Fibroblast of skin of scalp (primary cell): ENCODE measurements at places on chromosomes 2 and 18.
A peak's percentile ranks its signal among the peaks of the same experiment; 100 is the strongest.

DNA sequence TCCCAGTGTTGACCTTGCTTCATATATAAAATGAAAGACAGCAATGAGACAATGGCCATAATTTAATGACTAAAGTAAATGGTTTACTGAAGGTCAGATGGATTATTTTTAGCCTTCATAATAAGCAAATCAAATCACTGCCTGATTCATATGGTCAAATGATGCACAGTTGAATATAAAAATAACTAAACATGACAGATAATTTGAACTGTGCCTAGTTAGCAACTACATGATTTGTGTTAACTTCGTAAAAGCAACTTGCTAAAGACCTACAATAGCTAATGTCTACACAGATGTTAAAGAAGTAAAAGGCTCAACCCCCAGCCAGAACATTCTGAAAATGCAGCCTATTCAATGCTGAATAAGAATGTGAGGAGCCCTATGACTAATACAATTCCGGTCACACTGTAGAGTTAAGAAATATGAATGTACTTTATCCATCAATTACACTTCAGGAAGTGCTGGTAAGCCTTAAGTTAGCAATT lies 590.8 kb upstream of the CDH2 start:
- DNase-seq: peak; percentile 67

DNA sequence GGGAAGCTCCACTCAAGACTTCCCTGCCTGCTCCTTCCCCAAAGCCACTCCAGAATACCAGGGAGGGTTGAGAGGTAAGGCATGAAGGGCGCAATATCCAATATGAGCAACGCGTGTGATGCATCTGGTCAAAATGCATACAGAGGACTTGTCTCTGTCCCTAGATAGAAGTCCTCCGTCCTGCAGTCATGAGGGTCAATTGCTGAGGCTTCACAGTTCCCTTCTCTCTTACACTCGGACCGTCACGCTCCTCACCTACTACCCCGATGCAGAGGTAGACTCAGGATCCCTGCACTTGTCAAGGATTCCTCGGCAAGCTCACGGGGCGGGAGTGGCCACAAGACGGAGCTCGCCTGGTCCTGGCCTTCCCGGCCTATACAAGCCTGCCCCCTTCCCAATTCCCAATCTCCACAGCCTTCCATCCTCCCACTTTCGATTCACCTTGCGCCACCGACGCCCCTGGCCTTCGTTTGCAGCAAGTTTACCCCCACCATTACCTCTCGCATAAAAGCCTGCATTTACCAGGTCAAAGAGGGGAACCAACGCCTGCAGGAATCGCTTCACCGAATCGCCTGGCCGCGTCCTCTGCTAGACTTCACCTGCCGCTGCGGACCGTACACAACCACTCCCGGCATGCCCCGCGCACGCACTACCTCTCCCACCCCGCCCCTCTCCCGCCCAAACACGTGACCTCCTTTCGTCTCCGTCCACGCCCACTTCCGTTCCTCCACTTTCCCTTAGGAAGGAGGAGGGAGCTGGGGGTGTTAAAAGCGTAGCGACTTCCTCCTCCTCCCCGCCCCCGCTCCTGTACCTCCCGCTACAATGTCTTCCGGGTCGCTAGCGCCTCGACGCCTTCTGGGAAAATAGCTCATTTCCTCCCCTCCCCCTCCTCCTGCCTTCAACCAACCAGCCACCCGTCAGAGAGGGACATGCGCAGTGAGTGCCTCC lies at the start of gene ORC4:
TSS of gene ORC4 (minus strand) at position 627 of the 948 bp plus-strand sequence. CDS start 44,779 bp downstream, outside the sequence.
- peak; percentile 100 for DNase-seq

GRCh38 chr2:37500031-37500430 lies 155.6 kb downstream of the QPCT start:
- peak; percentile 23 for DNase-seq

- DNase-seq: no peak
These were observed 111.6 kb upstream of the DNMT3A start for GRCh38 chr2:25453199-25453905.

DNA sequence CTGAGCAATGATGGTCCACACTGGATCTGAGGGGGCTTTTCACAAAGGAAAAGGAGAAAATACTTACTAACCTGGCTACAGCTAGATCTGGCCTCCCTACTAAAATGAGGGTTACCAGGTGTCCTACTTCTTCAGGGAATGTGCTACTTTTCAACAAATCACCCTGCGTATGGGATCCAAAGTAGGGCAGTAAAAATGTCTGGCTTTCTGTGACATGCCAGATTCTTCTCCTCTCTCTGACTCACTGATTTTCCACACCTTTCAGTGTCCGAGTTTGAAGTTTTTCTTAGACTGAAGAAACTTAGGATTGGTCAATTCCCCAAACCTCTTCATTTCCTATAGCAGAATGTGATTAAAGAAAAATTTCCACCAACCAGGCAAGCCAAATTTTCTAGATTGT lies 71.2 kb downstream of the SLC8A1 start:
- DNase-seq: no peak

DNA sequence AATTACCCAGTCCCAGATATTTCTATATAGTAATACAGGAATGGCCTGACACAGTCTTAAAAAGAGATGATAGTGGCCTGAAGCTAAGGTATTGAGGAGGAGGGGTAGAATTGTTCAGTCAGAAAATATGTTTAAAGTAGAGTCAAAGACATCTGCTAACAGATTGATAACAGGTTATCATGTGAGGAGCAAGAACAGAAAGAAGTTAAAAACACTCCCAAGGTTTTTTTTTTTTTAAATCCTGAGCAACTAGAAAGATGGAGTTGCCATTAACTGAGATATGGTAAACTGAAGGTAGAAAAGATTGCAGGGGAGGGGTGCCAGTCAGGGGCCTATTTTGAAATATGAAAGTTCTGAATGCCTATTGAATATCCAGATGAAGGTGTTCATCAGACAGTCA lies 43.1 kb downstream of the SP3 start:
- DNase-seq: no peak

DNA sequence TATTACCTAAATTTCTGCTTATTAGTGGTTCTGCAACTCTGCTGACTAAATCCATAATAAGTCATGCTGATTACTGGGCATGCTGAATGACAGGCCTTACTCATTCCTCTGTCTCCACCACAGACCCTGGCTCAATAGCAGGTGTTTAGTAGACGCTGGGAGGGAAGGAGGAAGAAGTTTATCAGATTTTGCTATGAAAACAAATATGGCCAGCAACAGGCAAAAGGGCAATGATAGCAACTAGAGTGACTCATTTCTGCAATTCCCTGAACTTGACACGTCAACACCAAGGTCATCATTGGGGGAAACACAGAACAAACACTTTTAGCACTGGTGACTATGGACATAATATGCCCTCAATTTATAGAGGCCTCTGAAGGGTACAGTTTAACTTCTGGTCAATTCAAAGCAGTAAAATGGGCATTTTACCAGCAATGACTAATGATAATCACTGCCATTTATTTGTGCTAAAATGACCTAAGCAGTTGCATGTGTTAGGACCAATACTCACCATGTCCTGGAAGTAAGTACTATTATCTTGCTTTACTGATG lies 35.2 kb downstream of the TMEM163 start:
- DNase-seq: no peak

- no peak for DNase-seq
These were observed 28.0 kb downstream of the HDAC4 start for GRCh38 chr2:239372835-239373234.

DNA sequence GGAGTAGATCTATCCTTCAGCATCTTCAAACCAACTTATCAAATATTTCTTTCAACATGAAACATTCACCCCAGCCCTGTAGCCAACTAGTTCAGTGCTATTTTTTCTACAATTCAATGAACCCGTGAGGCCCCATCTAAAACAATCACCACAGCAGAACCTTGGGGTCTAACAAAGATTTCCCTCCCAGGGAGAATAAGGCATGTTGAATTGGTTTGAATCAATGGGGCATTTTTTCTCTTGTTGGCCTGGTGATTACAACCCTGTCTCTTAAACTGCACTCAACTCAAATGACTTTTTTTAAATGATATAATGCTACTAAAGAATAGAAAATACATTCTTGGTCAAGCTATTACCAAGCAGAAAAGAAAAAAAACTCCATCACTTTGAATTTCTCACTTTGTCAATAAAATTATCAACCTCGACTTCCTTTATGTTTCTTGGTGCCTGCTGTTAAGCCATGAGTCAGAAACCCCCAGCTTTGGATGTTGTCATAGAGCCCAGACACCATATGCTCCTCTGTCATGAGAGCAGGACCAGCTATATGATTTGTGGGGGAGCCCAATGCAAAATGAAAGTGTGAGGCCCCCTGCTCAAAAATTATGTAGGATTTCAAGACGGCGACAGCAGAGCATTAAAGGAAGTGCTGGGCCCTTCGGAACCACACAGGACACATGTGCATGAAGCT lies 282.4 kb downstream of the MEIS1 start:
- DNase-seq: peak; percentile 77

DNA sequence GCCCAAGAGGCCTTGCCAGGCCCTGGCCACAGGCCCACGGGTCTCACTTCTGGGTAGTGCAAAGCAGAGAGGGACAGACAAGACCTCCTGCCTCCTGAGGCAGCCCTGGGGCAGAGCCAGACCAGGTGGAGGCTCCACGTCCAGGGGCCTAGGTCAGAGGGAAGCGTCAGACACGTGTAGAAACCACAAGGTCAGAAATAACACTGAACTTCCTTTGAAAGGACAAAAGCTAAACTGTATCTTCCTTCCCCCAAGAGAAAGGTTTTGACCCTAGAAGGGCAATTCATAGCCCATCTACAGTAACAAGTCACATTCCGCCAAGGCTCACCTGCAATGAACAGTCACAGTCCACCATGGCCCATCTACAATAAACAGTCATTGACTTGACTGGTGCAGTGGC lies 17.9 kb downstream of the SDC1 start:
- DNase-seq: no peak

DNA sequence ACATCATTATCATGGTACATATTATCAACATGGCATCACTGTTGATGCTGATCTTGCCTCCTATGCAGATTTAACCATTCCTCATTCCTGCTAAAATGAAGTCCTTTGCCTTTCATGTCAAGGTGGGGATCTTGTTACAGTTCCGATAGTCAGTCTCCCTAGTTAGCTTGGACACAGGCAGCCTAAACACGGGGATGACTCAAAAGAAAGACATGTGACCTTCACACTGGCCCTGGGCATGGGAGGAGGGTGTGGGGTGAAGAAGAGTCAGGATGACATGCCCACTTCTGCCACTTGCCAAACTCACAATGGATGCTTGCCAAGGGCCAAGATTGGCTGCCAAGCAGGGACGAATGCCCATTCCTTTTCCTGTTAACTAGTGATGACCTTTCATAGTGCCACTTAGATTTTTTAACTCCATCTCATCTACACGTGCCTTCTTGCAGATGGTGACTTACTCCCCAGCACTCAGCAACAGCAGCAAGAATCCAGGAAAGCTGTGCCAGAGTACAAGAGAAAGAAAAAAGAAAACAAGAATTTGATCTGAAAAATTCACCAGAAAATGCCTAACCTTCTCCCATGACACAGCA lies 13.9 kb upstream of the SLC1A4 start:
- DNase-seq: peak; percentile 87

DNA sequence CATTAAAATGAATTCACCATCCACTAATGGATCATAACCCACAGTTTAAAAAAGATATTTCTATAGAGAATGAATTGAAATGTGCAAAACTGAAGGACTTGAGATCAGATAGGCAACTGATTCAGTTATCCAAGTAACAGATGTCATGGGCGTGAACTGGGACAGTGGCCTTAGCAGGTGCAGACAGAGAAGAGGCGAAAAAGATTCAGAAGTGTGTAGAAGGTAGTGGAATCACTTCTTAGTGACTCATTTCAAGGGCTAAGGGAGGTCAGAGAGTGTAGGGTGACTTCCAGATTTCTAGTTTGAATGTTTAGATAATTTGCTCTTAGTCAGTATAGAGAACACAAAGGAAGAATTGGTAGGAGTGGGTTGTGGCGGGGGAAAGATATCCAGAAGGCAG lies 79.7 kb downstream of the EHBP1 start:
- DNase-seq: no peak

DNA sequence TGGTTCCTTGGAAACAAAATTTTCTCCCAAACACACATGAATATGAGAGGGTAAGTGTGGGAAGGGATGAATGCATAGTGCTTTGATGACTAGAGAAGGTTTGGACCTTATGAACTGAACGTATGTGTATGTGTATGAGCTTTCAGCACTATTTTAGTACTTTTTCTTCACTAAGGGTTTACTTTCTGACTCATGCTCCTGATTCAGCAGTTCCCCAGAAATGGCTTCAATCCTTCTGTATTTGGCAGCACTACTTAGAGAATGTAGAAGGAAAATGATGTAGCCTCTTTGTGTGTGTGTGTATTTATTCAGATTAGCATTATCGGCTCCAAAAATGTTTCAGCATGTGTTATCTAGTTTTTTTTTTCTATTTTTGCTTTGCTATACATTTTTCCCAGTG lies 22.2 kb downstream of the KCNJ3 start:
- peak; percentile 8 for DNase-seq

- DNase-seq: peak; percentile 44
These were observed at the start of gene AP1S3 for GRCh38 chr2:223837287-223838061. Gene AP1S3 (minus strand): TSS chr2:223837582. CDS start chr2:223837450, 132 bp downstream.

DNA sequence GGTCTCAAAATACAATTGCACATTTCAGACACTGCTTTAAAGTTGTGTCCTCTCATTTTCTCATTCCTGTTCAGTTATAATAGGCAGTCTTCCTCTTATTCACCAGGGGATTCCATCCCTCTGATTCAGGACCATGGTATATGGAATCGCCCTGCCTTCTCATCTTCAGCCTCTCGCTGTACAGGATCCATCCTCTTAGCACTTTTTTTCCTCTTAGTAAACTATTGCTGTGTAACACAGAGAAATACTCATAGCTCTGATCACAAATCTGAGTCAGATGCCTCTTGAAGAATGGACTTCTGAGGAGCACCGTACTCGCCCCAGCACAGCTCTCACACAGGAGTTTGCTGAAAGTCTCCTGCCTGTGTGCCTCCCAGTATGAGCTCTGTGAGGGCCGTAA lies 11.3 kb downstream of the RMP24 start:
- DNase-seq: peak; percentile 92

GRCh38 chr18:26618135-26618534 lies 69.8 kb upstream of the KCTD1 start:
- DNase-seq: no peak

- DNase-seq: no peak
These were observed 90.2 kb upstream of the DNAJC10 start for GRCh38 chr2:182625814-182626213.

- peak; percentile 96 for DNase-seq
These were observed 106.5 kb upstream of the COL5A2 start for GRCh38 chr2:189285962-189286645.

DNA sequence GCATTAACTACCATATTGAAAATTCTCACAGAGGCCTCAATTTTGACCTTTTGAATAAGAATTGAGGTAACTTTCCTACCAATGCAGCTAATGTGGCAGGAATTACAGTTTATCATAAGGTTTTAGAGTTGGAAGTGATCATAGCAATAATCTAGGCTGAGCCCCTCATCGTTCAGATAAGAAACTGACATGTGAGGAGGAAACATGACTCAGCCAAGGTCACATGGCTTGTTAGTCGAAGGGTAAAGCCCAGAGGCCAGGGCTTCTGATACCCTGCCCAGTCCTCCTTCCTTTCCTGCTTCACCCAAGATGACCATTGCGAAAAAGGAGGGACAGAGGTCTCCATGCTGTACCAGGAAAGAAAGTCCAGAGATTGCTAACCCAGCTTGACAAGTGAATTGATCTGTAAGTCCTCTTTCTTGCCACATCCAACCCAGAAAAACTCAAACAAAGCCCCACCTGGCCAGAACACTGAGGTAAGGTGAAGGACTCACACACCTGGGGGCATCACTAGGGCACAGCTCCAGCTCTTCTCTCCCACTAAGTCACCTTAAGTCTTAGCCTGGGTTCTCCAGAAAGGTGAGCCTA lies 174.8 kb downstream of the EN1 start:
- DNase-seq: no peak

GRCh38 chr2:135494917-135495316 lies 36.1 kb downstream of the ZRANB3 start:
- DNase-seq: no peak

- no peak for DNase-seq
These were observed 152.4 kb downstream of the MGAT5 start for GRCh38 chr2:134406311-134406710.
